ENCODE measurements at places on chromosomes 6 and 20. TPM values are rescaled to one million over a fixed set of nuclear protein-coding genes. Genes with fewer than 3 reads are reported as not detected.

SLC22A1 gene
- 0.98 TPM for total RNA-seq

DNA sequence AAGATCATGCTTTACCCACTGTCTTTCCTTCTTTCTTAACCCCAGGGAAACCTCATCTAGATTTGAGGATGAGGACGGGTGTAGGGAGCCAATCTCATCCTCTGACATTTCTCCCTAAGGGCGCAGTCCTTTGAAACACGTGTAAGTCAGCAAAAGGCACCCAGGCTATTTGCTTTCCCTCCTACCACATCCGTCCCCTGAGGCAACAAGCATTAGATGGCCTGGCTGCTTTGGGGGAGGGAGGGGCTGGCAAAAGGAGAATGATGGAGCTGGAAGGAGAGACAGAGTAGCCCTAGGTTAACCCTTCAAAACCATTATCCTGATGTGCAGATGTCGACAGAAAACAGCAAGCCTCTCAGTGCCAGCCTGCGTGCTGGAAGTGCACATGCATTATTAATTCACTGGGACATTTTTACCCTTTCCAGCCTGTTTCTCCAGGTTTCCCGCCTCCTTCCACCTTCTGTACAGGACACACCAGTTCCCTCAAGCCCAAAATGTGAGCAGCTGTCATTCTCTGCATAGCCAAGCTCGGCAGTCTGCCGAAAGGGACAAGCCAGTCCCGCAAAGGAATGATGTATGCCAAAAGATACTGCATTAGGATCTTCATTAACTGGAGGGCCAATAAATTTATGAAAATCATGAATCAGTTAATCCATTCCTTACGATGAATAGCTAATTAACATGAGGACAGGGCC, 547.2 kb downstream of the CD83 start:
- H3K4me3 ChIP-seq: no peak overlapping the region
- no peaks in the 10 kb centered on the region for H3K4me1 ChIP-seq
- DNase-seq: no peak
- H3K27me3 ChIP-seq: no peaks in the 10 kb centered on the region
- no peaks in the 10 kb centered on the region for H3K36me3 ChIP-seq

DNA sequence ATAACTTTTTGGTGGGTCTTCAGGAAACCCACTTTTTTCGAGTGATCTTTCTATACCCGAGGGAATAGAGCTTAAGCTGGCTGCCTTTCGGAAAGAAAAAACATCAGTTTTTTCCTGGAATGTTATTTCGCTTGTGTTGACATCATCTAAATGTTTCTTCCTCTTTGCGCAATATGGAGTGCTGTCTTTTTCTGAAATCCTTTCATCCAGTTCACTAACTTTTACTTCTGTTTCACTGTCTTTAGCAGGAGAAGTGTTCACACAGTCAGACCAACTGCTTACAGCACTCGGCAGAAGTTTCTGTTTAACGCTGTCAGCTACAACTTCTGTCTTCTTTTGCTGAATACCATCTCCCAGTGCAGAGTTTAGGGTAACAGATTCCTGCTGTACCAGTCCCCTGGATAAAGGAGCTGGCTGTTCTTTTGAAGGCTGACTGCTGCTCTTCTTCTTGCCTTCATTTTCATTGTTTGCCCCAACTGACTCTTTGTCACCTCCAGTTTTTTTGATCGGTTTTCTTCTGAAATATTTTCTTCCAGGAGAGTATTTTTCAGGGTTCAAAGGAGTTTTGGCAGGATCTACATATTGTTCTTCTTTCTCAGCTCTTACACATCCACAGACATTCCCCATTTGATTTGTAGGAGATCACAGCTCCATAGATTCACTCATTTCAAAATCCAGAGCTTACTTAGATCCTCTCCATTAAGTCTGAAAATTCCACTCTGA, 50.0 kb upstream of the DST start:
- no peak for DNase-seq
- peaks cover 54% of the 10 kb centered on the region for H3K4me1 ChIP-seq
- no peaks in the 10 kb centered on the region for H3K27me3 ChIP-seq
- H3K27ac ChIP-seq: peak overlapping the region; percentile 73
- H3K4me3 ChIP-seq: peak overlapping the region; percentile 41
- no peaks in the 10 kb centered on the region for H3K36me3 ChIP-seq

GRCh38 chr20:34703424-34704176, 544 bp upstream of the TP53INP2 start:
- no peaks in the 10 kb centered on the region for H3K27me3 ChIP-seq
- no peaks in the 10 kb centered on the region for H3K36me3 ChIP-seq
- peak overlapping the region; percentile 51 for H3K27ac ChIP-seq
- peak overlapping the region; percentile 64 for H3K4me3 ChIP-seq
- peaks cover 8% of the 10 kb centered on the region for H3K4me1 ChIP-seq

- no peaks in the 10 kb centered on the region for H3K36me3 ChIP-seq
- H3K4me1 ChIP-seq: peaks cover 36% of the 10 kb centered on the region
- no peak for DNase-seq
- H3K27ac ChIP-seq: no peak overlapping the region
- no peak overlapping the region for H3K4me3 ChIP-seq
Measured at GRCh38 chr6:154478021-154478700, 32.3 kb downstream of the CNKSR3 start.

DNA sequence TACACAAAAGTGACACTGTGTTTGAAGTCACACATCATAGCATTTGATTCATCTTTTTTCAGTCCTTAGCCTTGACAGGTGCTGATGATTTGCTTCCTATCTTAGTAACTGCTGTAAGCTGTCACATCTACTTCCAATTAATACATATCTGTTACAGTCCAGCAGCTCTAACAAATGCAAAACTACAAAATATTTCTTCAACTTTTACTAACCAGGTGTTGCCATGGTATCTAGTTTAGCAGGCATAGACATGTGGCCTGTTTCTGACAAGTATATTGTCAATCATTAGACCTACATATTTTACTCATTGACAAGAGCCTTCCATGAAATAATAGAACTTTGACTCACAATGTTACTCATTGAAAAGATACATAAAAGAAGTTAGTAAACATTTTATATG, 1159.7 kb downstream of the GRIK2 start:
- no peak for DNase-seq
- H3K4me3 ChIP-seq: no peak overlapping the region
- H3K36me3 ChIP-seq: no peaks in the 10 kb centered on the region
- no peaks in the 10 kb centered on the region for H3K4me1 ChIP-seq

- no peaks in the 10 kb centered on the region for H3K27me3 ChIP-seq
- DNase-seq: no peak
- no peak overlapping the region for H3K27ac ChIP-seq
- H3K36me3 ChIP-seq: no peaks in the 10 kb centered on the region
Measured at GRCh38 chr6:134331256-134331655, 13.3 kb upstream of the SGK1 start.

- no peak overlapping the region for H3K4me3 ChIP-seq
- no peak for DNase-seq
- no peaks in the 10 kb centered on the region for H3K4me1 ChIP-seq
- H3K27ac ChIP-seq: no peak overlapping the region
- no peaks in the 10 kb centered on the region for H3K36me3 ChIP-seq
Measured at GRCh38 chr20:15889514-15890256, 683.6 kb downstream of the KIF16B start.

GRCh38 chr20:62893700-62894099, 32.1 kb upstream of the TCFL5 start:
- H3K4me3 ChIP-seq: no peak overlapping the region
- H3K36me3 ChIP-seq: peaks cover 19% of the 10 kb centered on the region
- no peak for DNase-seq
- no peaks in the 10 kb centered on the region for H3K27me3 ChIP-seq
- H3K4me1 ChIP-seq: peaks cover 2% of the 10 kb centered on the region

Data from Panc1 (cell line).